Motor neuron (in vitro differentiated cells): ENCODE measurements at places on chromosomes 3 and 15.

- ATAC-seq, result no peak
Measured at GRCh38 chr3:52388933-52389332, 56.0 kb downstream of the SEMA3G start.

- ATAC-seq, result no peak
Measured at GRCh38 chr3:37210230-37210629, 35.8 kb upstream of the LRRFIP2 start.

GRCh38 chr3:72440491-72440890 lies 407.8 kb downstream of the SHQ1 start:
- ATAC-seq, result no peak

GRCh38 chr3:112546216-112546759 lies 15.5 kb downstream of the ATG3 start:
- no peak for ATAC-seq

DNA sequence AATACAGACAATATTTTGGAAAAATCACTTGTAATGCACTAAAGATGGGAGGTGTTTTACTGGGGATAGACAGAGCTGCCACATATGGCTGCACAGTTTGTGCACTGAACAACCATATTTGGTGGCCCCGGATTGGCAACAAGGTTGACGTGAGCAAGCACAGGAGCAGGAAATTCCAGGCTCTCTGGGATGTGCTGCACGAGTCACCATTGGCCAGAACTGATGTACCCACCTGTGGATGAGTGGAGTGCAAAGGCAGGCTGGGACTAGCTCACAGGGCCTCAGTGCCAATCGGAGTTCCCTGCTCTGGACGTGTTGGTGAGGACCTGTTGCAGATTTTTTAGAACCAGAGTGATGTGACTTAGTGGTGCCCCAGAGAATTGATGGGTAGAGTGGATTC lies 42.0 kb upstream of the SCAANT1 start:
- no peak for ATAC-seq

DNA sequence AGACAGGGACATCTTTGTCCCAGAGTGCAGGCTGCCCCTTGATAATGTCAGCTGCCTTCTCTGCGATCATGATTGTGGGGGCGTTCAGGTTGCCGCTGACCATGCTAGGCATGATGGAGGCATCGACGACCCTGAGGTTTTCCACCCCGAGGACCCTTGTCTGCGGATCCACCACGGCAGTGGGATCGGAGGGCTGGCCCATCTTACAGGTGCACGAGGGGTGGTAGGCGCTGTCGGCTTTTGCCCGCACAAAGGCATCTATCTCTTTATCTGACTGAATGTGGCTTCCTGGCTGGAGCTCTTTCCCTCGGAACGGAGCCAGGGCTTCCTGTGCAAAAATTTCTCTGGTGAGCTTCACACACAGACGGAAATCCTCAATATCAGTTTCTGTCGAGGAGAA lies 28.4 kb downstream of the CHDH start:
- no peak for ATAC-seq

GRCh38 chr3:179416681-179417080 lies 34.6 kb downstream of the GNB4 start:
- no peak for ATAC-seq

GRCh38 chr3:41933154-41933676 lies 28.7 kb downstream of the ULK4 start:
- no peak for ATAC-seq

GRCh38 chr3:148464246-148464645 lies 233.5 kb upstream of the AGTR1 start:
- no peak for ATAC-seq

DNA sequence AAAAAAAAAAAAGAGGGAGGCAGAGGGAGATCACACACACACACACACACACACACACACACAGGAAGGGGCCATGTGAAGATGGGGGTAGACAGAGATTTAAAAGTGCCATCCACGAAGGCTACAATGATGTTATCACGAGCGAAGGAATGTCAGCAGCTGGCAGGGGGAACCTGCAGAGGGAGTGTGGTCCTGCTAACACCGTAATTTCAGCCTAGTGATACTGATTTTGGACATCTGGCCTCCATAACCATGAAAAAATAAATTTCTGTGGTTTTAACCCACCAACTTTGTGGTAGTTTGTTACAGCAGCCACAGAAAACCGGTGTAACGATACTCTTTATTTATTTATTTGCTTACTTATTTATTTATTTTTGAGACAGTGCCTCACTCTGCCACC lies 76.0 kb downstream of the TMCO5A start:
- ATAC-seq, result no peak

DNA sequence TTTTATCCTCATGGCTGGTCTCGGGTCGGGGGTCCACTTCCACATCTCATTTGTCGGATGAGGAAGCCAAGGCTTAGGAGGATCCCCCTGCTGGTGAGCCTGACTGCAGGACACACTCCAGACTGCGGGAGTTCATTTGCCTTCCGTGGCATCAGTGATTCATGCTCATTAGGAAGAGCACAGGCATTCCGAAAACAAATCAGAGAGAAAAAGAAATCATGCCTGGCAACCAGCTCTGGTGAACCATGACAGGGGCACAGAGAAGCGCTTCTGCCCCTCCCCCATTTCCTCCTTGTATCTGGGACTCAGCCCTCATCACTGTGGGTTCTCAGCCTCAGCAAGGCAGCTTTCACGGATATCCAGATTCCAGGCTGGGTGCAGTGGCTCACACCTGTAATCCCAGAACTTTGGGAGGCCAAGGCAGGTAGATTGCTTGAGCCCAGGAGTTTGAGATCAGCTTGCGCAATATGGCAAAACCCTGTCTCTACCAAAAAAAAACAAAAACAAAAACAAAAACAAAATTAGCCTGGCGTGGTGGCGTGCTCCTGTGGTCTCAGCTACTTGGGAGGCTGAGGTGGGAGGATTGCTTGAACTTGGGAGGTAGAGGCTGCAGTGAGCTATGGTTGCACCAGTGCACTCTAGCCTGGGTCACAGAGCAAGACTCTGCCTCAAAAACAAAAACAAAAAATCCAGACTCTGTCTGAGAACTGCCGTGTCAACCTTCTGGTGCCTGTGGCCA lies 28.4 kb downstream of the IRAK2 start:
- ATAC-seq, result peak; percentile 22

- no peak for ATAC-seq
Measured at GRCh38 chr3:7309641-7310102, 448.8 kb downstream of the GRM7 start.

DNA sequence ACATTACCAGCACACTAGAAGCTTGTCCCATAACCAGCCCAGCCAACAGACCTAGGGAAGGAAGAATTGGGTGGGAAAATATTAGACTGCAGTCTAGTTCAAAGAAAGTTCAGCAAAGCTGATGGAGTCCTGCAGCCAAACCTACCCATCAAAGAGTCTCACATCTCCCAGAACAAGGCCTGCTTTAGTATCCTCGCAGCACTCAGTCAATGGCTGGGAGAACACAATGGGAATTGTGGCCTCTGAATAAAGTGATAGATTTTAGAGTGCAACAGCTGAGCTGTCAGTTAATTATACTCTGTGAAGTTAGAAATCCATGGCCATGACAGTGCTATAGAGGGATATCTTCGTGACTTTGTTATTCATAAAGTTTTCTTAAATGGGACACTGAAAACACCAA lies 207.2 kb upstream of the NAALADL2 start:
- ATAC-seq, result no peak

DNA sequence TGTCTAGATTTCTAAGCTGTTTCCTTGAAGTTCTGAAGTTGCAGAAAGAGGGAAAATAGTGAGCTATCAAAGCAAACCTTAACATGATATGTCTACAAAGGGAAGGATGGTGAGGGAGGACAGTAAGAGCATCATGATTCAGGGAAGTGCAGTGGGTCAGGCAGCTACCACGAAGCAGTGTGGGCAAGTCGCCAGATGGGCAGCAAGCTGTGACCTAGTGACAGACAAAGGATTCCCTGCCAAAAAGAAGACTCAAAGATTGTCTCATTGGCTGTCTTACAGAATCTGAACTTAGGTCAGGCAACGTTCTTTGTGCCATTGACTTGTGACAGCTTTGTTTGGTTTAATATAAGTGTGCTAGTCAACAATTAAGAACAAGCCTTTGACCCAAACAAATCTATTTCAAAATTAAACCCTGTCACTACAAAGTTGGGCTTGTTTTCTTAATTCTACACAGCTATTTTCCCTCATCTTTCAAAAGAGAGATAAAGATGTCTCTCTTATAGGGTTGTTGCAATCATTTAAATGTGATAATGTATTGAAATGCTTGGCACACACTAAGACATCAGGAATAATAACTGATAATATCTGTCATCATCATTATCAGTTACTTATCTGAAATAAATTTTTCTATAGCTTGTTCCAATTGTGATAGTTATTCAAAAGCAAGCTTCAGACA lies 153.3 kb downstream of the ECT2 start:
- ATAC-seq, result no peak

DNA sequence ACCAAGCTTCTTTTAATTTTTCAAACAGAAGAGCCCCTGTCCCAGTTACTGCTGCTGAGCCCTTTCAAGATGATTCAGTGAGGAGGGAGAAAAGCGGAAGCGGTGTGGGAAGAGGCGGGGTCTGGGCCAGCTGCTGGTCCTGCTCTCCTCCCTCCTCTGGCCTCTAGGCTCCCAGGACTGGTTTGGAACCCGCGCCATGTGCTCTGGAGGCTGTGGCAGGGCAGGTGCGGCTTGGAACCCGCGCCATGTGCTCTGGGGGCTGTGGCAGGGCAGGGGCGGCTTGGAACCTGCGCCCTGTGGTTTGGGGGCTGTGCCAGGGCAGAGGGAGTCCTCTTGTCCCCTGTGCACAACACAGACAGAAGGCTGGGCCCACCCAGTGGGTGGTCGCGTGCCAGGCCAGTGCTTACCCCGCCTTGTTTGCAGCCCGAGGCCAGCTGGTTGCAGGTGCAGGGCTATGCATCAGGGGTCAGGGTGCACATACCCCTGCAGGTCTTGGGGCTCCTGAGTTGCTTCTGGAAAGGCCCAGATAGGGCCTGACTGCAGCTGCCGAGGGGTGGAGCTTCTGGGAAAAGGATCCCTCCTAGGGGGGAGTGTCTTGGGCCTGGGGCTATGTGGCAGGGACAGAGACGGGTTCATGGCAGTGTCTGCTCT lies 12.2 kb downstream of the ALG1L2 start:
- no peak for ATAC-seq

DNA sequence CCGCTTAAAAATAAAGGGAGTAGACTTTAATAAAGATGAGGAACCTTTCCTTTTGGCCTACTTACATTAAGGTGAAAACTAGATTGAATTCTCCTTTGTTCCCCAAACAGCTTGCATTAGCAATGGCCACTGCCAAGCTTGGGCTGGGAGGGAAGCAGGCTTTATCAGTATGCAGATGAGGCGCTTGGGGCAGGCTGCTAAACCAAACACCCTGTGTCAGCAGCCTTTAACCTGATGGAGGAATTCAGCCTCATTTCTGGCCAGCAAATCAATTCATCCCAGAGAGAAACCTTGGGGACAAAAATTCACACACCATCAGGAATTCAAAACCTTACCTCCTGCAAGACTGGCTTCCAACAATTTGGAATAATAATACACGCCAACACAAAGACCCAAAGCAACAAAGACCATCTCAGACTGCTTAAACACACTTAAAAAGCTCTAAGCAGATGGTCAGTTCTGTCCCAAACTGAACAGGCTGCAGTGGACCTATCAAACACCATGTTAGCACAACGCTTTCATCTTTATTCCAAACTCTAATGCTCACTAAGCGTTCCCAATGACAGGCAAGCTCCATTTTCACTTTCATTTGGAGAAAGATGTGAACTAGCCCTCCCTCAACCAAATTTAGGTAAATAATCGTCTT lies 255.1 kb upstream of the CMC1 start:
- no peak for ATAC-seq

DNA sequence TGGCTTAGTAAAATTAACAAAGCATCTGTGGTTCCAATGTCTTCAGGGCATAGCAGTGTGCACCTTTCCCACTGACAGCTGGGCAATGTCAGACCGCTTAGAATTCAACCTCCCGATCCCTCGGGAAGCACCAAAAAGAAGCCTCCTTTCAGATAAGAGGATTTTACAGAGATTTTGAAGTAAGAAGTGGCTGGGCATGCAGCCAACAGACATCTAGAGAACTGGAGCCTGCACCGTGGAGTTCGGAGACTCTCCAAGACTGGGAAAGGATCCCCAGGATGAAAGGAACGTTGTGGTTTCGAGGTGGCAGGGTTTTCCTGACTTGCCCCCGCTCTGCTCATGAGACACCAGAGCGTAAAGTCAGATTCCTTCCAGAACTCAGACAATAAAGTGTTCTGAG lies 5.3 kb downstream of the FAM174B start:
- ATAC-seq, result no peak

- ATAC-seq, result no peak
Measured at GRCh38 chr15:50184863-50185504, 3.0 kb downstream of the SLC27A2 start.

DNA sequence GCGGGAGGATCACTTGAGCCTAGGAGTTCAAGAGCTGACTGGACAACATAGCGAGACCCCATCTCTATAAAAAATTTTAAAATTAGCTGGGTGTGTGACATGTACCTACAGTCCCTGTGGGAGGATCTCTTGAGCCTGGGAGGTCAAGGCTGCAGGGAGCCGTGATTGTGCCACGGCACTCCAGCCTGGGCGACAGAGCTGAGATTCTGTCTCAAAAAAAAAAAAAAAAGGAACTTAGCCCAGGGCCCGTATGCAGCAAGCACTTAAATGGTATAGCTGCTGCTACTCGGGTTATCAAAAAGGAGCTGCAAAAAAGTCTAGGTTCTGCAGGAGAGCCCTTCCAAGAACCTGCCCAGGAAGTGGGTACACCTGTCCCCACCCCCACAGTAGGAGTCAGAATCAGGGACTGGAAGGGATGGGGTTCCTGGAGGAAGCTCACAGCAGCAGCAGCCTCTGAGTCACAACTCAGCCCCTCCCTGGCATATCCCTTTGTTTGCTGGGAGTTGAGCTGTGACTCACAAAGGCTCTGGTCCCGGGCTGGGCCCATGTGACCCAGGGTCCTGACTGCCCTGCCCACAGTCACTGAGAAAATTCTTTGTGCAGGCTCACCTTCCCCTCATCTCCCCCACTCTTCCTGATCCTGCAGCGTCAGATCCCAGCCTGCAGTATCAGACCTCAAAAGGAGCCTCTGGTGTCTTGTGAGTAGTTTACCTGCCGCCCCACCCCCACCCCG lies at the start of gene SPATA12:
Gene SPATA12 (plus strand): TSS at position 576 of the 733 bp plus-strand sequence. CDS start 13,031 bp downstream, outside the sequence.
- ATAC-seq, result peak; percentile 99

- no peak for ATAC-seq
Measured at GRCh38 chr15:96553006-96553405, 222.5 kb downstream of the NR2F2 start.

GRCh38 chr3:100825574-100825973 lies 116.3 kb downstream of the TFG start:
- ATAC-seq, result no peak

DNA sequence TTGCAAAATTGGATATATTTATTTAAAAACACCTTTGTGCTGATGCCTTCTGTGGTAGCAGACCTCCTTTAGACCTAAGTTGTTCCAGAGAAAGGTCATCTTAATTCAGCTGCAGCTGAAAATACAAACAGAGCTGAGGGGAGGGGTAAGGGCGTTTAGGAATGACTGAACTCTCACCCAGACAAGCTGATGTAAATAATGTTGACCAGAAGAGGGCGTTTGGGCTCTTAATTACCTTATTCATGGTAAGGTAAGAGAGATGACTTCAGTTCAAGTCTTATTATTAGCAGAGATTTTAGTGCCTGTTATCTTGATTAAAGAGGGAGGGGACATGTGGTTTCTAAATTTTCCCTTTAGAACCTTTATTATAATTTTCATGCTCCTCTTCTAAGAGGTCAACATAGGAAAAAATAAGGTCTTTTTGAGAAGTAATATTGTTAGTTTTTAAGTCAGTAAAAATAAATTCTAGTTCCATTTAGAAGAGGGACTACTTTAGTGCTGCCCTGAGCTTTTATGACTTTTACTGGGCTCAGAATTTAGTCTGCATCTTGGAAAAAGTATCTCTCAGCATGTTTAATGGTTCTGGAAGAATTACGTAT lies 46.3 kb downstream of the GPR171 start:
- ATAC-seq, result peak; percentile 55

GRCh38 chr15:65963911-65964482 lies 94.7 kb downstream of the RAB11A start:
- peak; percentile 12 for ATAC-seq
